ENCODE measurements at places on chromosomes 3 and 15.

GRCh38 chr3:157775446-157775845, 272.2 kb upstream of the VEPH1 start:
- DNase-seq, result no peak

- peak; percentile 80 for DNase-seq
These were observed at the start of gene MYO5A for GRCh38 chr15:52528564-52529340. TSS of gene MYO5A (minus strand) at chr15:52528880. CDS start at chr15:52528806, 74 bp downstream.

GRCh38 chr15:98963444-98963843, 44.1 kb downstream of the PGPEP1L start:
- no peak for DNase-seq

DNA sequence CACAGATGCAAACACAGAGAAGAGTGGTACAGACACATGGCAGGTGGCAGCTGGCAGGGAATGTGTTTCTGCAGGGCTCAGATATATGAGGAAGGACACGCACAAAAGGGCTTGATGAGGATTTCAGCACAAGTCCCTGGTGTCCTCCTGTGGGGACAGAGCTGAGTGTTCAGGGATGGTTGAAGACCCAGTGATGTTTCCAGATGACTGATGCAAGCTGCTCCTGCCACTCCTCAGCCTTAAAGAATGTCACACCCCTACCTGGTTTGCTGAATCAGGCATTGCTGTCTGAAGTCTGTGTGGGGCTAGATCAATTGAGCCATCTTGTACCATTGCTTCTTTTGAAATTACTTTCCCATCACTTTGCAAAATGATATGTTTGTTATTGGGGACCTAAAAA, 40.2 kb downstream of the TNFAIP8L3 start:
- no peak for DNase-seq

GRCh38 chr15:58174709-58175108, 36.5 kb downstream of the AQP9 start:
- DNase-seq, result no peak

DNA sequence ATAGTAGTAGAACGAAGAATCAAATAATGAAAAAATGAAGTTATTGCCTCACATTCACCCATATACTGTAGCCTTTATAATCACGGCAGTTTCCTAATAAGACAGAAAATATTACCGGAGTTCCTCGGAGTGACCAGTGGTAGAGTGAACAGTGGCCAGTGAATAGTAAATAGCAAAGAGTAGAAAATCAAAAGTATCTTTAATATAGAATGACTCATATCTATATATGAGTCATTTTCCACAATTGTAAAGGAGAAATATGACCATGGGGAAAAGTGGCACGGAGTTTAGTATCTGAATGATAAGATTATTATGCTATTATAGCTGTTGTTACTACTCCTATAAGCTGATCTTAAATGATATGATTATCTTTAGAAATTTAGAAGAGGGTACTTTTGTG, 38.5 kb downstream of the ZBTB20 start:
- no peak for DNase-seq

GRCh38 chr3:4401441-4401840, 65.6 kb downstream of the SUMF1 start:
- no peak for DNase-seq

GRCh38 chr15:32888221-32888761, 170.5 kb downstream of the GREM1 start:
- peak; percentile 59 for DNase-seq

DNA sequence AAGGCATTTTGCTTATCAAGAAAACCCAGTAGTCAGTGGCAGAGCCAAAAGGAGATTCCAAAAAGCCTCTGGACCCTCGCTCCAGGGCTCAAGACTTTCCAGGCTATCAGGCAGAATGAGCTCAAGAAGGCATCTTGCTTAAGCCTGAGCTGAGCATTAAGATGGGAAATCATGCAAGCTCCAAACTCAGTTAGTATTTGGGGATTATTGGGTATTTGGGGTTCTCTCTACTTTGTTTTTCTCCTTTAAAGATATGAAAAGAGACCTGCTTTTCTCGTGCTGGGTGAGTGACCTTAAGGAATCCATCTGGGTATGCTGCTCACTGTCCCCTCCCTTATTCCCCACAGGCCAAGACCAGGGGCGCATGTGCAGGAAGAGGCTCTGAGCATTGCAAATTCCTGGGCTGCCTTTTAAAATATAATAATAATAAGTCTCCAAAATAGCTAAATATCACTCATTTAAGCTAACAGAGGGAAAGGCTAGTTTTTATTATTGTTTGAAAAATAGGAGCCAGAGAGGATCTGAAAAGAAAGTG, 75.4 kb upstream of the HACD2 start:
- peak; percentile 80 for DNase-seq

DNA sequence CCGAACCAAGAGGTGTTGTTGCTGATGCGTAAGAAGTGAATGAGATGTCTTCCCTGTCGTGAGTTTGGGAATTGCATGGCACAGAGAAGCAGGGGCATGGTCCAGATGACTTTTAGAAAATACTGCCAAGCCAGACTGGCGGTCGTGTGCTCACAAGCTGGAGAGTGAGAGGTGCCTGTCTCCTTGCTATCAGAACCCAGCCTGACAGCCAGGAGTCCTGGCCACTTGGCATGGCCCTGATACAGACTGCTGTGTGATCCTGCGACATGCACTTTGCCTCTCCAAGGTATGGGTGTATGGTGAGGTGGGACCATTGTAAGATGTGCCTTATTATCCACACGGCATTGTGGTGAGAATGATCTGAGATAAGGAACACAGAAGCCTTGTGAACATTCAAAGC, 93.0 kb downstream of the SMAD3 start:
- DNase-seq, result no peak

GRCh38 chr3:112925969-112926368, 48.9 kb downstream of the CD200R1 start:
- DNase-seq, result no peak

Measured in fibroblast of skin of back (primary cell).